Left lung (tissue), 14 donors: ENCODE measurements at places on chromosomes 5 and 9. TPM values are rescaled to one million over a fixed set of nuclear protein-coding genes. Genes with fewer than 3 reads are reported as not detected.
A peak's percentile ranks its signal among the peaks of the same experiment; 100 is the strongest.

Gene KIF4B
- not detected for total RNA-seq

DNA sequence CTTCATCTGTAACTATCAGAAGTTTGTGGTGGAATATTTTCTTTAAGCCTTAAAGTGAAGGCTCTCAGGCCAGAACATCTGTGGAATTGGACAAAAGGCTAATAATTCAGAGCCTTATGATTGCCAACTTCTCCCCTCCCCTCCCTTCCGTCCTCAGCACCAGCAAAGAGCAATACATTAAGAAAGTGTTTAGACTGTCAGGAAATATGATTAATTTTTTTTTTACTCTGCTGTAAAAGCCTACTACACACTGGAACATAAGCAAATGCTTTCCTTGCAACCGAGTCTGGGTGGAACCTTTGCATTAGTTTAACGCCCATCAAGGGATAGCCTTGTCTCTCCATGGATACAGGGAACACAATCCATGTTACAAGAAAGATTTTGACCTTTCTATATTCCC, 110.3 kb upstream of the TARS1 start:
- H3K4me1 ChIP-seq: no peaks in the 10 kb centered on the region
- no peak overlapping the region for H3K27ac ChIP-seq
- H3K27me3 ChIP-seq: no peaks in the 10 kb centered on the region

Gene ADGRD2
- total RNA-seq: not detected

GRCh38 chr5:179805529-179806249, 977 bp downstream of the MGAT4B start:
- H3K4me1 ChIP-seq: peaks cover 9% of the 10 kb centered on the region
- no peaks in the 10 kb centered on the region for H3K27me3 ChIP-seq
- no peak for DNase-seq
- H3K4me3 ChIP-seq: peak overlapping the region; percentile 94

GRCh38 chr9:137832830-137833590, 44.6 kb upstream of the CACNA1B start:
- no peak overlapping the region for H3K27ac ChIP-seq
- no peak overlapping the region for H3K4me3 ChIP-seq
- peak; percentile 64 for DNase-seq
- H3K27me3 ChIP-seq: no peaks in the 10 kb centered on the region

Gene ARID3C
- total RNA-seq: not detected

DNA sequence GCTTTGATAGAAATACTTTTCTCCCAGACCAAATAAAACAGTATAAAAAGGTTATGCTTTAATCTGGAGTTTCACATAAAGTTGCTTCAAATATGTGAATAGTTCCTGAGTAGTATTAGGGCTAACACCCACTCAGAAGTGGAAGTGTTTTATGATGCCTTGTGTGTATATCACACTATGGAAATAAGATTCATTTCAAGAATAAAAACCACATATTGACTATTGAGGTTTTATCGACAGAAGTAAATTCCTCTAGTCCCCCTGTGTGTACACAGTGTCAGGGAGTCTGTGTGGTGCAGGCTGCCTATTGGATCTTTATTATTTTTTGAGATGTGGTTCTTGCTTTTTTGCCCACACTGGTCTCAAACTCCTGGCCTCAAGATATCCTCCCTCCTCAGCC, 20.8 kb upstream of the LRRTM2 start:
- no peak overlapping the region for H3K27ac ChIP-seq
- H3K27me3 ChIP-seq: no peaks in the 10 kb centered on the region

- peaks cover 8% of the 10 kb centered on the region for H3K4me1 ChIP-seq
- H3K27ac ChIP-seq: no peak overlapping the region
Measured at GRCh38 chr9:34687276-34688030, 3.6 kb downstream of the CCL19 start.

GRCh38 chr5:144230806-144231205, 60.1 kb downstream of the KCTD16 start:
- no peak overlapping the region for H3K4me3 ChIP-seq
- H3K27me3 ChIP-seq: no peaks in the 10 kb centered on the region
- no peaks in the 10 kb centered on the region for H3K4me1 ChIP-seq
- no peak for DNase-seq
- no peak overlapping the region for H3K27ac ChIP-seq

DNA sequence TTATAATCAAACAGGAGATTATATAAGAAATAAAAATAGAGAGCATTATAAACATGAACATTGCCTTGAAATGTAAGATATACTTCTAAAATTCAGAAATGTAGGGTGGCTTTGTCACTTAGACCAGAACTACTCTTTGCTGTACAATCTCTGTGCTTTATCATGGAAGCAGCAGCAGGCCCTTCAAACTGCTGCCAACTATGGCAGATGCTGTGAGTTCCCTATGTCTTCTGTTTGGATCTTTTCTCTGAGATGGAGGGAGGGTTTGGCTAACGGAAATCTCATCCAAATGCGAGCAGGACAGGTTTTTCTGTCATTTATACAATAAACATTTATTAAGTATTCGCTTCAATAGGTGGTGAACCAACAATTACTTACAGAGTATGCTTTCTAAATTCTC, 34.8 kb upstream of the RICTOR start:
- no peaks in the 10 kb centered on the region for H3K27me3 ChIP-seq
- DNase-seq: no peak
- H3K4me1 ChIP-seq: no peaks in the 10 kb centered on the region
- H3K27ac ChIP-seq: no peak overlapping the region
- H3K4me3 ChIP-seq: no peak overlapping the region

GRCh38 chr5:5353681-5354080, 68.8 kb upstream of the ICE1 start:
- H3K4me1 ChIP-seq: no peaks in the 10 kb centered on the region
- DNase-seq: no peak
- no peak overlapping the region for H3K4me3 ChIP-seq
- no peak overlapping the region for H3K27ac ChIP-seq
- no peaks in the 10 kb centered on the region for H3K27me3 ChIP-seq
- no peaks in the 10 kb centered on the region for H3K36me3 ChIP-seq

- H3K27ac ChIP-seq: no peak overlapping the region
- H3K36me3 ChIP-seq: no peaks in the 10 kb centered on the region
- no peaks in the 10 kb centered on the region for H3K4me1 ChIP-seq
- no peak for DNase-seq
Measured at GRCh38 chr9:29945012-29945411, 2371.7 kb upstream of the C9orf72 start.

Gene COL5A1
- 205 TPM for total RNA-seq

DNA sequence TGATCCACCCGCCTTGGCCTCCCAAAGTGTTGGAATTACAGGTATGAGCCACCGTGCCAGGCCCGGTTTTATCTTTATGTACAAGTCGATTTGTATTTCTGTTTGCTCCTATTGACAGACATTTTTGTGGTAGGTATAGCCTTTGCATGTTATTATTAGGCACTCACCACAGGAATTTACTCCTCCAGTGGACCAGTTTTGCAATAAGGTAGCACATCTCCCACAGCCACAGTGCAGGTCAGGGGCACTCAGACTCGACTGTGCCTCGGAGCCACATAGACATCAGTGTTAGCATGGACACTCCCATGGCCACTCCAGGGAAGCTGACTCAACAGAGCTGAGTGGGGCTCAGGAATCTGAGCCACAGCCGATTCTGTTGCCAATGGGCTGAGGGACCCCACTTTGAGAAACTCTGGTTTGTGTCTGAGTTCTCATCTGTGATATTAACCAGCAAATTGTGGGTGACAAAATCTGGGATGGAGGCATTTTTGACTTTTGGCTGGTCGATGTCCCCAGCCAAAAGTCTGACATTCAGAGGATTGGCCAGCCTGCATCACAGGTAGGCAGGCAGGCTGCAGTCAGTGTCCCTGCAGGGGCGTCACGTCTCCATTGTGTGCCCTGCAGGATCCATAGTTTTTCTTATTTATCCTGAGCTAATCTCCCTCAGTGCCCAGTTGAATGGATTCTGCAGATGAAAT, 15.0 kb upstream of the SHB start:
- H3K27ac ChIP-seq: no peak overlapping the region
- no peak overlapping the region for H3K4me3 ChIP-seq
- no peaks in the 10 kb centered on the region for H3K27me3 ChIP-seq
- no peak for DNase-seq
- H3K4me1 ChIP-seq: no peaks in the 10 kb centered on the region

DNA sequence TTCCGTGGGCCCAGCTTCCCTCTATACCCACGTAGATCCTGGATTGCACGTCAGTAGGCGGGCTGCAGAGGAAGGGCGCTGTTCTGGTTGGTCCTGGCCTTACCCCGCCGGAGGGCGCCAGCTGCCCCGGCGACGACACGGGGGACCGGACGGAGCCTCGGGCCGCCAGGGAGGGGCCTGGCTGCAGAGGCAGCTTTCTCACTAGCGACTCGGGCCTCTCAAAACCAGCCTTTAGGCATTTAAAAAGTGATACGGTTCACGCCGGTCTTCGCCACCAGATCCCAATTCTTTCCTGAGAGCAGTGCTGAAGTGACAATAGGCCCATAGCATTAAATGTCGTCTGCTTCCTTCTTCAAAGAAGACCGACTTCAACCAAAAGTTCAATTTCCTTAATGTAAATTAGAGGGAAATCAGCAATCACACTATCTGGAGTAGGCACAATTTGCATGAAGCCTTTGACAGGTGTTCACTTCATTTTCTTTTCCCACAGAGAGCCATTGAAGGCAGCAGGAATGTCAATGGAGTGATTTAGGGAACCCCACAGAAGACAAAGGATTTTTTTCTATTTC, 17.6 kb upstream of the UBE2D2 start:
- no peaks in the 10 kb centered on the region for H3K27me3 ChIP-seq
- peaks cover 10% of the 10 kb centered on the region for H3K4me1 ChIP-seq
- DNase-seq: peak; percentile 61
- H3K27ac ChIP-seq: peak overlapping the region; percentile 20
- no peaks in the 10 kb centered on the region for H3K36me3 ChIP-seq

GRCh38 chr9:134145262-134145661, 9.4 kb downstream of the WDR5 start:
- DNase-seq: no peak
- H3K36me3 ChIP-seq: peaks cover 99% of the 10 kb centered on the region
- H3K27ac ChIP-seq: no peak overlapping the region

Gene GAPVD1
- 63.5 TPM for total RNA-seq

GRCh38 chr5:3381206-3381825, 214.3 kb upstream of the IRX1 start:
- no peaks in the 10 kb centered on the region for H3K27me3 ChIP-seq
- no peaks in the 10 kb centered on the region for H3K36me3 ChIP-seq
- no peak overlapping the region for H3K4me3 ChIP-seq
- H3K27ac ChIP-seq: no peak overlapping the region
- DNase-seq: no peak

Gene ZNF883
- total RNA-seq: 1.0 TPM

- H3K27me3 ChIP-seq: no peaks in the 10 kb centered on the region
- no peaks in the 10 kb centered on the region for H3K36me3 ChIP-seq
- no peak overlapping the region for H3K4me3 ChIP-seq
- DNase-seq: no peak
- H3K4me1 ChIP-seq: peaks cover 13% of the 10 kb centered on the region
- H3K27ac ChIP-seq: no peak overlapping the region
Measured at GRCh38 chr9:79264511-79265355, 307.0 kb upstream of the TLE4 start.

GRCh38 chr5:133309166-133309795, 257.5 kb downstream of the HSPA4 start:
- no peak for DNase-seq
- no peaks in the 10 kb centered on the region for H3K27me3 ChIP-seq
- no peak overlapping the region for H3K27ac ChIP-seq
- H3K4me3 ChIP-seq: no peak overlapping the region
- H3K4me1 ChIP-seq: no peaks in the 10 kb centered on the region

Gene FAM163B
- total RNA-seq: not detected

DNA sequence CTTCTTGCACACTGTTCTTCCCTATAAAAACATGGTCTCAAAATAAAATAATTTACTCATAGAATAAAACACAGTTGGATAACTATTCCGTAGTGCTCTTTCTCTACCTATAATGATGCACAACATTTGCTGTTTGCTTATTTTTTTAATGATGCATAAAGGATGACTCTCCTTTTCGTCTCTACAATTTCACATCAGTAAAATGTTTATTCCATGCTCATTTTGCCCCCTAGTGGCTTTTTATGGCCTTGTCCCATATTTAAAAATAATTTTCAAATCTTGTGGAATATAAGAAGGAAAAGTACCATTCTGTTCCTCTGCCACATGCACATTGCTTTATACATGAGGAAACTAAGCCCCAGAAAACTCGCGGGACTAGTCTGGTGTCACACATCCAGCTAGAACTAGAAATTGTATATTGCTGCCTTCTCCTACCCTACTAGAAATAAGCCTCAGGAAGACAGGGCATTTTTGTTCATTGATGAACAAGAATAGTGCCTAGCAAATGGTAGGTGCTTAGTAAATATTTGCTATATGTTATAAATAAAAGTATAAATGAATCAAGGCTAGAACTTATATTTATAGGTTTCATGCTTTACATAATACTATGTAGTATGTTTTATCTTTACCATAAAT, 12.7 kb downstream of the KCTD16 start:
- H3K4me3 ChIP-seq: no peak overlapping the region
- DNase-seq: no peak
- H3K27me3 ChIP-seq: no peaks in the 10 kb centered on the region
- H3K36me3 ChIP-seq: no peaks in the 10 kb centered on the region
- no peak overlapping the region for H3K27ac ChIP-seq

DNA sequence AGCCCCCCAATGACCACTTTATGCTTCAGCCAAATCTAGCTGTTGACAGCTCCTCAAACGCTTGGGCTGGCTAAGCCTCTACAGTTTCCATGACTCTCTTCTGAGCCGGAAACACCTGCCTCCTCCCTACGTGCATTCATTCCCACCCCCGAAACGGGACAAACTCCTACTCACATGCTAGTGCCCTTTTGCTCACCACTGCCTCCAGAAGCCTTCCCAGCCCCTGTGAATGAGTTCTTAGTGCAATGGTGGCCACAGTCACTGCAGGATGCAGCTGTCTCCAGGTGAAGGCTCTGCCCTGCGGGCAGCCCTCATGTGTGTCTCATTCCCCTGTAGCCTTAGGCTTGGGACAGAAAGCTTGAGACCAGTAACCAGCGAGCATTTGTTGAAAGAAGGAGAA, 68.8 kb upstream of the DAB2IP start:
- no peak overlapping the region for H3K27ac ChIP-seq
- DNase-seq: peak; percentile 2
- H3K4me1 ChIP-seq: no peaks in the 10 kb centered on the region
- H3K27me3 ChIP-seq: peaks cover 25% of the 10 kb centered on the region
- no peaks in the 10 kb centered on the region for H3K36me3 ChIP-seq

GRCh38 chr9:18256568-18256967, 217.4 kb upstream of the ADAMTSL1 start:
- no peak overlapping the region for H3K4me3 ChIP-seq
- DNase-seq: no peak
- peaks cover 4% of the 10 kb centered on the region for H3K27me3 ChIP-seq
- no peaks in the 10 kb centered on the region for H3K36me3 ChIP-seq
- no peaks in the 10 kb centered on the region for H3K4me1 ChIP-seq

Gene ADAM19
- 17.1 TPM for total RNA-seq

Gene CTSV
- 1.1 TPM for total RNA-seq

Gene PDCD1LG2
- total RNA-seq: 1.7 TPM

Gene FNIP1
- 49.3 TPM for total RNA-seq

- H3K4me3 ChIP-seq: no peak overlapping the region
- no peaks in the 10 kb centered on the region for H3K27me3 ChIP-seq
- no peak overlapping the region for H3K27ac ChIP-seq
- DNase-seq: no peak
Measured at GRCh38 chr5:131321066-131321465, 57.2 kb downstream of the CDC42SE2 start.

Gene F2RL2
- 0.10 TPM for total RNA-seq
